ENCODE measurements at places on chromosomes 5 and 9.

DNA sequence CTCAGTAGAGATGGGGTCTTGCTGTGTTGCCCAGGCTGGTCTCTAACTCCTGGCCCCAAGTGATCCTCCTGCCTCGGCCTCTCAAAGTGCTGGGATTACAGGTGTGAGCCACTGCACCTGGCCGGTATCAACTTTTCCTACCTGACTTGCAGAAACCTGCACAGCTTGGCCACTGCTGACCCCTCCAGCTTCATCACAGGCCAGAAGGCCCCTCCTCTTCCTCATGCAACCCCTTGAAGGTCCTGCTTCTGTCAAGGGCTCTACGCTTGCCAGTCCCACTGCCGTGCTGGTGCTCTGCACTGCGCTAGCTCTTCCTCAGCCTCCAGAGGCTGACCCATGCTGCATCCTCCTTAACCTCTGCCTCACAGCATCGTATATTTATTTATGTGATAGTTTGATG lies 32.5 kb upstream of the RNU6ATAC start:
- no peak for DNase-seq

DNA sequence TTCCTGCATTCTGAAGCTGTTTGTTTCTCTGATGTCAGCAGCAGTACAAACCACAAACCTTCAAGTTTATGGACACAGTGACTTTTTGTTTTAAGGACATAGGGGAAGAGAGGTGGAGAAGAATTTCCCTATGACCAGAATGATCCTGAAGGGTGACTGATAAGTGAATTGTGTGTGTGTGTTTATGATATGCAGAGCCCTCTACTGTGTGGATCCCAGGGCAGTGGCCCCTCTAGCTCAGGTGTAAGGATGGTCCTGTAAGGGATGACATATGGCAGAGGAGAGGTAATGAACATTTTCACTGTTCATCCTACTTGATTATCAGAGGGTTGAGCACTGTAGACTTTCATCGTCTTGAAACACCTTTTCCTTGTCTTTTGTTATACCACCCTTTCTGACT lies 30.6 kb upstream of the TMED7 start:
- DNase-seq: no peak

- peak; percentile 45 for DNase-seq
These were observed 106.1 kb downstream of the THBS4 start for GRCh38 chr5:80141147-80141671.

DNA sequence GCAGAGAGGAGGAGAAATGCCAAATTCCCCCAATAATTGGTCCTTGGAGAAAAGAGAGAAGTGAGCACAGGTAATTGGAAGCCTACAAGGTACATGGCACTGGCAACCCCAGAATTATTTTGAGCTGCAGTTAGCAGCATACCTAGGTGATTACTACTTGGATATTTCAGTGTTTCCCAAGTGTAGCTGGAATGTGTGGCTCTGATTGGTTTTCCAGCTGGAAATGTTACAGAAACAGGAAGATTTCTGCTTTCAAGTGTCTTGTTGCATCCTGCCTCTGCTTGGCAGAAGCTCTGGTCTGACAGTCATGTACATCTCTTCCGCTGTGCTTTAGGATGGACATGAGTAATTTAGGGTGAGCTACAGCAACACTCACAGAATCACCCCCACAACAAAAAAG lies 262.1 kb downstream of the ENC1 start:
- no peak for DNase-seq

GRCh38 chr5:57432876-57433275 lies 49.7 kb downstream of the ACTBL2 start:
- DNase-seq: no peak

GRCh38 chr5:7391215-7391614 lies 4.7 kb upstream of the ADCY2 start:
- no peak for DNase-seq

- DNase-seq: no peak
These were observed 3.3 kb downstream of the SEPTIN8 start for GRCh38 chr5:132773601-132774355.

GRCh38 chr5:112649882-112650281 lies 87.8 kb upstream of the APC start:
- no peak for DNase-seq

- no peak for DNase-seq
These were observed 18.8 kb upstream of the ERAP2 start for GRCh38 chr5:96857454-96857853.

- no peak for DNase-seq
These were observed 112.1 kb downstream of the ADRB2 start for GRCh38 chr5:148938522-148938882.

- no peak for DNase-seq
These were observed 76.7 kb upstream of the UNC5A start for GRCh38 chr5:176733406-176734262.

- no peak for DNase-seq
These were observed 1200.6 kb downstream of the PTPRD start for GRCh38 chr9:9412241-9412640.

GRCh38 chr9:22449719-22450118 lies 3.1 kb downstream of the DMRTA1 start:
- DNase-seq: no peak

GRCh38 chr5:53118879-53119278 lies 9.3 kb upstream of the MOCS2 start:
- no peak for DNase-seq

- no peak for DNase-seq
These were observed 54.9 kb downstream of the FGF18 start for GRCh38 chr5:171474230-171474813.

- DNase-seq: no peak
These were observed 13.4 kb upstream of the AIF1L start for GRCh38 chr9:131082774-131083512.

DNA sequence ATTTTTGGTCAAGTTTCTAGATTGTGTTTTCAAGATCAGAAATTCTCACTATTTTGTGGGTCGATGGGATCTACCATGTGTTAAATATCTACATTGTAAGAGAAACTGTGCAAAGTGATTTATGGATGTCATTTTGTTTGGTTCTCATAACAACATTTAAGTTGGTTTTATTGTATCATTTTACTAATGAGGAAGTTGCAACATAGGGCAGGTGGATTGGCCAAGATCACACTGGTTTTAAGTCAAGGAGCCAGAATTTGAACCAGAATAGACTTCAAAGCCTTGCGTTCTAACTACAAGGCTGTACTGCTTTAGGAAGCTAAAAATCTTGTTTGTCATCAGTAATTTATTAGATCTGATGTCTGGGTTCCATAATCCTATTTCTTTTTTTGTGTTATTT lies 23.4 kb downstream of the SH3TC2 start:
- no peak for DNase-seq

DNA sequence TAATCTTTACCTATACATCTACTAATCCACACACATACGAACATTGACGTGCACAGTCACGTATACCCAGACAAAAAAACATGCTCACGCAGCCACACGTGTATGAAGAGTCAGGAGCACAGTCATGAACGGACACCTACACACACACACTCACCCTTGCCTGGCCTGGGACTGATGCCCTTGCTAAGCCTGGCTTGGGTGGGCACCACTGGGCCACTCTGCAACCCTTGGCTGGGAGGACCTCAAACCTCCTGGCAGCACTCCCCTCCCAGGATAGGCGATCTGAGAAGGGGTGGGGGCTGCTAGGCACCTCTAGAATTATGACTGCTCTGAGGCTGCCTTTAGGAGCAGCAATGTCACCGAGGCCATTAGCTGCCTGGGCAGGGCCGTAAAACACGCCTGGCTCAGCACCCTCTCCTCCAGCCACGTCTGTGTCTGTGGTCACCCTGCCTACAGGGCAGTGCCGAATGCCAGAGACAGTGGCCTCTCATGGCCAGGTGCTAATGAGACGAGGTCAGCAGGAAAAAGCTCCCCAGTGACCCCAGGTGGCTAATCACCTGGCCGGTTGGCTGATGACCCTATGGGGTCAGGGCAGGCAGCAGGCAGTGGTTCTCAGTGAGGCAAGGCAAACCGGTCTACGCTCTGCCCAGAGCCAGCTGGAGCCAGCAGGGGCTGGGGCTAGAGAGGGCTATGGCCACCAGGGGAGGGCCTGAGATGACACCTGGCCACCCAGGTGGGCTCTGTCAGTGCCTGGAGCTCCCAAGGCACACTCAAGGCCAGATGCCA lies 33.7 kb upstream of the MVB12B start:
- DNase-seq: no peak

- no peak for DNase-seq
These were observed 61.5 kb downstream of the TMEM167A start for GRCh38 chr5:83015676-83016075.

GRCh38 chr5:135124128-135124527 lies 90.1 kb upstream of the PITX1 start:
- DNase-seq: no peak

- no peak for DNase-seq
These were observed 89.3 kb downstream of the SEMA5A start for GRCh38 chr5:9456435-9457042.

DNA sequence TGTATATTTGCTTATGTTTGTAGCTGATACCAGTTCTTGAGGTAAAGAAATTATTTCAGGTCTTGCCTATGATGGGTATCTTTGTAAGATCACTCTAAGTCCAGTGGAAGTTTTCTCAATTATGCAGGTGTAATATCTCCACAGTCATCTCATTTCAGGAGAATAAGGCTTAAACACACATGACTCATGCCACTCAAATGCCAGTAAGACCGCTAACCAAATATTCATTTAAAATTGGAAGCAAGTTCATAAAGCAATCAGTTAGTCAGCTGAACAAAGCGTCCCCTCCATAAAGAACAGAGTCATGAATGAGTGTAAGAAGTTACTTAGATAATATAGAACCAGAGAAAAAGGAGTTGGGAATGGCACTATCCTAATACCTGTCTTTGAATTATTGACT lies 248.7 kb downstream of the LURAP1L start:
- DNase-seq: no peak

DNA sequence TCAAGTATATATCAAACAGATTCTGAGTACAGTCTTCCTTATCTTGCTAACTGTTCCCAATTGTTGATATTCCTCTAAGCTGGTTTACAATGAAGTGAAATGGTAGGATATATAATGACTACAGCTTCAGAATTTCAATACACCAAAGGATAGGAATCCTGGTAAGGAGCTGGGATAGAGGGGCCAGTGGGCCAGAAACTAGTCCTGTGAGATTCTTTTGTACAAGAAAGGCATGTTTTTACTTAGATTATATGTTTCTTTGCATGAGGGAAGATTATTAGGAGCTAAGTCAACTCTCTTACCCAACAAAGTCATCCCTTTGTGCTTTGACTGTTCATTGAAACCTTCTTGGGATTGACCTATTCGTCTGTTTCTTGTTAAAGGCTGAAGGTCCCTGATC lies 435.7 kb downstream of the PLK2 start:
- no peak for DNase-seq

DNA sequence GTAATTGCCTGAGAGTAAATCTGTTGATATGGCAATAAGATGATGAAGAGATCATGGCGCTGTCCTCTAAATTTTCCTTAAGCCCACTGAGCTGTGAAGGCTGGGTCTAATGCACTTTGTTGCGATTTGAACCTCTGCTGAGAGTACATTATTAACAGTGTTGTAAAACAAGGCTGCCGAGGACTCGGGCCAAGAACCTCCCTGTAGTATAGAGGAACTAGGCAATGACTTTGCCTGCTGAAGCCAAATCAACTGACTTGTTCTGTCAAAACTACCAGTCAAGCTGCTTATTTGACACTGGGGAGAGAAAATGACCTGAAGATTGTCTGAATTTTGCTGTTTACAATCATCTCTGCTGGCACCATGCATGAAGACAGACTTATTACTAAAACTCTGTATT lies 1154.7 kb downstream of the DTWD2 start:
- DNase-seq: no peak

- no peak for DNase-seq
These were observed 3.8 kb downstream of the MTMR12 start for GRCh38 chr5:32308946-32309345.

DNA sequence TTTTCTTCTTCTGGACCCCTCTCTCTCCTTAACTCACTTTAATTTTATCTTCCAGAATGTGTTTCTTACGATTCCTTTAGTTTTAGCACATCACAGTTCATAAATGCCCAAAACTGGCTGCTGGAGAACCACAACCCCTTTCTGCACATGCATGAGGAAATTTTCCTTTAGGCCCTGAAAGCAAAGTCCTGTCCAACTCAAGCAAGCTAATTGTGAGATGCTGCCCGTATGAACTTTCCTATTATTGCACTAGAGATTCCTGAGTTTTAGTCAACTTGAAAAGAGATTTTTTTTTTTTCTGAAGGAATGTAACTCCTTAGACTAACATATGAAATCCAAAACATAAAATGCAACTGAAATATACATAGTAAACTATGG lies 52.1 kb upstream of the DAB2 start:
- no peak for DNase-seq

Data from putamen (tissue), 1 donor.